CD4-positive, alpha-beta T cell treated with Interleukin-17A for 4 hours (primary cell): ENCODE measurements at places on chromosomes 5 and 9.

DNA sequence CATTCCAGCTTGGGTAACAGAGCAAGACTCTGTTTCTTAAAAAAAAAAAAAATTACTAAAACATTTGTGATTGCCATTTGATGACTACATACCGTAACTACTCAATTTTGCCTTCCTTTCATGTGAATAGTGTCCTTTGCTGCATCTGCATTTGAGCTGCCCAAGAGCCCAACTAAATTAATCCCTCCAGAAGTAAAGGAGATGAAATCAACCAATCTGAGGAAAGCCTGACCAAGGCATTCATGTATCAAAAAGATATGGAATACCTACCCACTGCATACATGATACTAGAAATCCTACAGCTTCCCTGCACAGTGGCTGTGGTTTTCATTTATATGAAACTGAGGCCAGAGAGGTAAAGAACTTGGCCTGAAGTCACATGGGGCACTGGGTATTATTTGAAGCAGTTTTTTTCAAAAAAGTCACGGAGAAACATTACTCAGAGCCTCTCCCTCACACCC lies 177.5 kb downstream of the AOPEP start:
- no peak for DNase-seq

- no peak for DNase-seq
Observed at GRCh38 chr9:126636983-126637798, 23.5 kb downstream of the LMX1B start.

DNA sequence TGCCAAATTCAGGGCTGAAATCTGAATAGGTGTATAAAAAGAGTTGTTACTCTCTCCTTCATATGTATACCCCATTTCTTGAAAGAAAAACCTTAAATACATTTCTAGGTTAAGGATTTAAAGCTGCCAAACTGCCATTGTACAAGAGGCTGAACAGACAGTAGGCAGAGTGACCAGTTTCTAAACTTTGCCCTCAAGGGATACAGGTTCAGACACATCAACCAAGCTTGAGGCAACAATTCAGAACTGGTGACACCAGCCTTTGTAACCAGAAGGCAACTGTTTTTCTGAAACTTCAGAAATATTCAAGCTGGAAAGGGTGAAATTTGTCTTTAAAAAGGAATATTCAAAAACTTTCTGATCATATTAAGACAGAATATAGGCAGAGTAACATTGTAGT lies 47.5 kb downstream of the FAM114A2 start:
- no peak for DNase-seq

DNA sequence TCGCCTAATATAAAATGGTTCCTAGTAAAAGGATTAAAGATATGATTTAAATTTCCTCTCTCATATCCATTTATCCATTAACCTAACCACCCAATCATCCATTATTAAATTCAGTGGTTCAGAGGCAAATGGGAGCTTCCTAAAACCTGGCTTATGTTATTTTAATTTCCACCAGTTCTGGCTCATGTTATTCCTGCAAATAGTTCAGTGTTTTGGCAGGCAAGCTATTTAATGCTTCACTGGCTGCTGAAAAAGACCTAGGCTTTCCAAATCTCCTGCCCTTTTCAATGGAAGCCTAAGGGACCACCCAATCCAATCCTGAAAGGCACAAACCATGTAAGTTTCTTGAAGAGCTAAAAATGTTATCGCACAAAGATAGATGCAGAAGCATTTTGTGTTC lies 52.3 kb downstream of the POC5 start:
- DNase-seq = no peak

GRCh38 chr5:71939452-71940230 lies 167.6 kb upstream of the MAP1B start:
- DNase-seq = no peak

- no peak for DNase-seq
Observed at GRCh38 chr5:54457094-54457862, 1.8 kb downstream of the HSPB3 start.

- DNase-seq = no peak
Observed at GRCh38 chr5:143431789-143432188, 28.3 kb upstream of the NR3C1 start.

DNA sequence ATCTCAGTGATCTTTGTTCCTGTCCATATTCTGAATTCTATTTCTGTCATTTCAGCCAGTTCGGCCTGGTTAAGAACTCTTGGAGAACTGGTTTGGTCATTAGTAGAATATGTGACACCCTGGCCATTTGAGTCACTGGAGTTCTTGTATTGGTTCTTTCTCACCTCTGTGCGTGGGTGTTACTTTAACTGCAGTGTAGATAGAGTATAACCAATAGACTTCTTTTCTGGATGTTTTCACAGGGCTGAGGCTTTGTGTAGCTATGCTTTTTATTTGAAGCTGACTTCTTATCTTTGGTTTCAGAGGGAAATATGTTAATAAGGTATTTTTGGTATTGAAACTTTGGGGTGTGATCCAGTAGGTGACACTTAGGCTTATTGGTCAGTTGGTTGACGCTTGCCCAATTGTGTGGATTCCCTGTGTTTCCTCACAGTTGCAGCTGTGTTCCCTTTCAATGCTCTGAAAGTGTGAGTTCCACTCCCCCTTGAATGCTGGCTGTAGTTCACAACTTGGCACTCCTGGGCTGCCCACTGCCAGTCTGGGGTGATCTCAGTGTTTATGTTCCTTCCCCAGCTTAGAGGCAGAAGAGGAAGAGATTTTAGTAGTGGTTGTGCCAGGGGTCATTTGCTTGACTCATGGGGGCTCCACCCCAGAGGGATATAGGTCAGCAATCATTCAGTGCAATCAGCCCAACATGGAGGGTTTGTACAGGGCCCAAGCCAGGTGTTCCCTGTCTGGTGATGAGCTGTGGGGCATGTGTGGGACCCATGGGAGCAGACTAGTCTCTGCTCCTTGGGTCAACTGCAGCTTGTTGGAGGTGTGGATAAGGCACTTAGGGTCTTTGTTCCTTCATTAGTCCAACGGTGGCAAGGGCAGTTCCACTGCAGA lies 34.9 kb upstream of the TEK start:
- DNase-seq = no peak

GRCh38 chr9:127991757-127992274 lies 11.0 kb upstream of the EEIG1 start:
- DNase-seq = no peak

DNA sequence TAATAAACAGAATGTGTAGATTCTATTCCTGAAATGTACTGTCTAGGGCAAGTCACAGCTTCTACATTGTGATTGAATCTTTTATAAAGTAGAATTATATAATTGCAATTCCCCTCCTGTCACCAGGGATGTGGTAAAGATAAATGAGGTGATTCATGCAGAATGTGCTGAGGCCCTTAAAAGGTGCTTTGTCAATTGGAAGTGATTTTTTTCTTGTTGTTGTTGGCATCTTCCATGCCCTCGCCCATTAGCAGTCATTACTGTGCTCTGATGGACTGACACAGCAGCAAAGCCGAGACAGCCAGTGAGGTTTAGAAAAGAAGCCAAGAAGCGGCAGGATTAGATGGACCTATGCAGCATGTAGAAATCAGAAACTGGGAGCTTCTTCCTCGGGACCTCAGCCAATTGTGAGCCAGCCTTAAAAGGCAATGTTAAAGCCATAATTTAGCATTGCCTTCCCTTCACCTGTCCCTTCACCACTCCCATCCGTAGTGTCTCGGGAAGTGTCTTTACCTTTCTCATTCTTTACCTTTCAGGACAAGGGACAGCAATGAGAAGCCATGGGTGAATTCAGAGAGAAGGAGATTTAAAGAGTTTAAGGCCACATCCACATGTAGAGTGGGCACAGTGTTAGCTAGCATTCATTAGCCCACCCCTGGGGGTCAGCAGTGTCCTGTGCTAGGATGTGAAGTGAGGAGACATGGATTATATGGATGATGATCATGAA lies 257.8 kb downstream of the PLK2 start:
- no peak for DNase-seq

- DNase-seq = no peak
Observed at GRCh38 chr5:167939686-167940085, 351.8 kb upstream of the WWC1 start.

DNA sequence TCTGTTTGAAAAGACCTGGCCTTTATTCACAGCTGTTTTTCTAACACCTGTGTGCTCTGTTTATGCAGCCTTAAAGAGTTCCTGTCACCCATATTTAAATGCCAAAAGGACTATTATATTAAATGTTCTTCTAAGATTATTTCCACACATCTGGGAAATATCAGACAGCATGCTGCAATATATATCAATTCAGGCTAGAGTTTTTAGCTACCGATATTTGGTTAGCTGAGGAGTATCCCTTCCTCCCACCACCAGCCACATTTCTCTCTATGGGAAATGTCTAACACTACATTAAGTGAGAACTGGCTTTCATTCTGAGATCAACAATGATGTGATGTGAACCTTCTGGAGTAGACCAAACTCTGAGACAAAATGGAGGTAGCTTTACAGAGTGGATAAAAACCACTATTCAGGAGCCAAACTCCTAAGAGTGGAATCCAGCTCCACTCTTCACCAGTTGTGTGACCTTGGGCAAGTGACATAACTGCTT lies 509.2 kb downstream of the ZNF608 start:
- no peak for DNase-seq

- DNase-seq = no peak
Observed at GRCh38 chr5:142918959-142919635, 148.9 kb downstream of the ARHGAP26 start.

- DNase-seq = no peak
Observed at GRCh38 chr9:32965999-32966722, 35.3 kb downstream of the APTX start.

GRCh38 chr9:99905833-99906402 lies 536 bp upstream of the STX17 start:
- no peak for DNase-seq
